Activated T-cell treated with anti-CD3 and anti-CD28 coated beads for 24 hours (primary cell): ENCODE measurements at places on chromosomes 5 and 9.

GRCh38 chr9:121734465-121734864 lies 83.0 kb downstream of the DAB2IP start:
- no peak for DNase-seq

DNA sequence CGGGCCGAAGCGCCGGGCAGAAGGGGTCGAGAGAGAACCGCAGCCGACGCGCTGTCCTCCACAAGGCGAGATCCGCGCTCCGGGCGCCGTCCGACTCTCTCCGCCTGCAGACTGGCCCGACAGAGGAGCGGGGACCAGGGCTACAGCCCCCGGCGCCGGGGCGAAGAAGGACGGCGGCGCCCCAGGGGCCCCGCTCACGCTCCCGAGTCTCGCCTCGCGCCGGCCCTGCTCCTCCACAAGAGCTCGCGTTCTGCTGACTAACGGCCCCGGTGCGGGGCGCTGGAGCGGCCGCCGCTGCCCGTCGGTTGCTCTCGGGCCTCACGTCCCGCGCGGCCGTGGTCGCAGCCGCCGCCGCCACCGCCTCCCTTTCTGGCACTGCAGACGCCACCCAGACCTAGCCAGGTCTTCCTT lies 338 bp downstream of the ABHD17B start:
- DNase-seq: no peak

- DNase-seq: no peak
Observed at GRCh38 chr9:32128546-32128945, 255.9 kb upstream of the ACO1 start.

DNA sequence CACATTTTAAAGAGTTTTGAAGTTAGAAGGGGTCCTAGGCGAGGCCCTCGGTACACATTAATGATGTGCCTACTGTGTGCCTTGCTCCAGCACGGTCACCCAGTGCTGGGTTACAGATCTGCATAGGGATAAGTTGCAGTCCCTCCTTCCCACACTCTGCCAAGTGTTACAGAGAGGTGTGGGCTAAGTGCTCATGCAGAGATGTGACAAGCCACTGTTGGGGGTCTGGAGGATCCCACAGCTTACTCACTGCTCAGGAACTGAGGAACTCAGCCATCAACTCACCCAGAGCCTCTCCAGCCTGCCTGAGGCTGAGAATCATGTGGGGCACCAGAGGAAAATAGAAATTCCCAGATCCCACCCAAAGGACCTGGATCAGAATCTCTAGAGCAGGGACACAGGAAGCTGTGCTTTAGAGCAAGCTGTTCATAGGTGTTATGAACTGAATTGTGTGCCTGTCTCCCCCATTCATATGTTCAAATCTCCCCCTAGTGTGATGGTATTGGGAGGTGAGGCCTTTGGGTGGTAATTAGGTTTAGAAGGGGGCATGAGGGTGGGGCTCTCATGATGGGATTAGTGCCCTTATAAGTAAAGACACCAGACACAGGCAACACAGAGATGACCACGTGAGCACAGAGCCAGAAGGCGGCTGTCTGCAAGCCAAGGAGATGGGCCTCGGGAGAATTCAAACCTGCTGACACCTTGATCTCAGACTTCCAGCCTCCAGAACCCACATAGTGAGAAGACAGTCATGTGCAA lies 164.1 kb downstream of the HSD17B3 start:
- DNase-seq: no peak

- no peak for DNase-seq
Observed at GRCh38 chr5:54329731-54330709, 19.6 kb upstream of the ARL15 start.

GRCh38 chr5:75054134-75054930 lies 2.0 kb upstream of the GCNT4 start:
- DNase-seq: no peak

- no peak for DNase-seq
Observed at GRCh38 chr5:111859533-111860270, 102.7 kb upstream of the NREP start.

GRCh38 chr5:73564675-73565074 lies 764 bp downstream of the ANKRA2 start:
- no peak for DNase-seq

DNA sequence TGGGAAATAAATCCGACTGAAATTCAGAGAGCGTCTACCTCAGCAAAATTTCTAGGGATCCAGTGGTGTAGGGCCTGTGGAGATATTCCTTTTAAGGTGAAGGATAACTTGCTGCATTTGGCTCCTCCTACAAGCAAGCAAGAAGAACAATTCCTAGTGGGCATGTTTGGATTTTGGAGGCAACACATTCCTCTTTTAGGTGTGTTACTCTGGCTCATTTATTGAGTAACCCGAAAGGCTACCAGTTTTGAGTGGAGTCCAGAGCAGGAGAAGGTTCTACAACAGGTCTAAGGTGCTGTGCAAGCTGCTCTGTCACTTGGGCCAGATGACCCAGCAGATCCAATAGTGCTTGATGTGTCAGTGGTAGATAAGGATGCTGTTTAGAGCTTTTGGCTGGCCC lies 862.4 kb upstream of the CDH9 start:
- DNase-seq: no peak

- DNase-seq: no peak
Observed at GRCh38 chr9:37036371-37036775, 2.3 kb upstream of the PAX5 start.

GRCh38 chr9:19517202-19517942 lies 108.6 kb downstream of the ACER2 start:
- no peak for DNase-seq

DNA sequence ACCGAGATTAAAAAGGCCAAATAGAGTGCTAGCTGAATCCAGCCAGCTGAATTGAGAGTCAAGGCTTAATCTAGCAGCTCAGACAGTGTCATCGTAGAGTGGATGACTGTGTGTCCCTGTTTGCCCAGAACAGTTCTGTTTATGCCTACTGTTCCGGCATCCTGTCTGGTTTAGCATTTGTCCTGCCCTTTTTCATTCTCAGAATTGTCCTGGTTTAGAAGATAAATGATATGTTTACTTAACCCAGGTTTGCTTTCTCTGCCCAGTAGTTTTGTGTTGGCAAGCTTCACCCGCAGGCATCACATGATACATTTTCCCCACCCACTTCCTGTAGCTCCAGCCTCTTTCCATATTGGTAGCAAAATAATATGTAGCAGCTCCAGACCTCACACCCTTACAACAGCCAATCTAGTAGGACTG lies 41.3 kb upstream of the ZSWIM6 start:
- no peak for DNase-seq

- DNase-seq: no peak
Observed at GRCh38 chr9:2214707-2215106, 199.6 kb downstream of the SMARCA2 start.

DNA sequence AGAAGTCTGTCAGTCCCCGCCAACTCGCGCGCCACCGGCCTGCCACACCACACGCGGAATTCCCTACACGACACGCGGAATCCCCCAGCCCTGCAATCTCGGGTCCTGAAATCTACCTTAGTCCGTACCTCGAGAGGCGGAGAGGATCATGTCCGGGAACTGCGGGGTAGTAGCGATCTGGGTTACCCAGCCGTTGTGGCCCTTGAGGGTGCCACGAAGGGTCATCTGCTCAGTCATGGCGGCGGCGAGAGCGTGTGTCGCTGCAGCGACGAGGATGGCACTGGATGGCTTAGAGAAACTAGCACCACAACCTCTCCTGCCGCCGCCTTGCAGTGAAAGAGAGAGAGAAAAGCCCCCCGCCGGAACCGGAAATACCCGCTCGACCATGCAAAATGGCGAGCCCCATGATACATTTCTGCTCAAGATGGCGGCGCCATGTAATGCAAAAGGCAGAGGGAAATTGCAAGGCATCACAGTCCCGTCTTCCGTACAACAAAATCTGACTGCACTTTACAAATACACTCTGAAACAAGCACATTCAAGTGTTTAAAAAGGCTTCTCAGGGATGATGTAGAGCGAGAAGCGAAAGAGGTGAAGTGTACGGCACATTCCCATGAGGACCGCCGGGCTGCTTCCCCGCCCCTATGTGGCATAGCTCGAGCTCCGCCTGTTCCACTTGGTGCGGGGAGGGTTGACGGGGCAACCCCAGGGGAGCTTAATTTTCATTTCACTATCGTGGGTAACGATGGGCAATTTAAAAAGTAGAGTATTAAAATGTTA lies at the start of gene RACK1:
Gene RACK1, minus strand, starts transcription at position 343 of the 780 bp plus-strand sequence. Its CDS starts 106 bp downstream, at position 237.
- peak; percentile 85 for DNase-seq

DNA sequence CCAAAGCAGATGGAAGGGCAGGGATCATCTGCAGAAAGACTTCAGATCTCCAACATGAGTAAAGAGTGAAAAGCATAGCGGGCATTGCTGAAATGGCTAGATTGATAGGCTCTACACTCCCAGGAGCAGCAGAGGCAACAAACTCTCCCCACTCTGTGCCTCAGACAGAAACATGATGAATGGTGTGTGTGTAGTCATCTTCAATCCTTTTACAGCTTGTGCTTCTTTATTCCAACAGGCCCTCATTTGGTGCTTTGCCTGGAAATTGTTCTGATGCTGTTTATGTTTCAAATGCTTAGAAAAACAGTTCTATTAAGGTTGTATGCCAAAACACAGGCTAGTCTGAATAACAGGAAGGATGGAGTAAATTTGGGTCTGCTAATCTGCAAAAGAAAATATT lies 176.2 kb downstream of the DMRTA1 start:
- no peak for DNase-seq

- no peak for DNase-seq
Observed at GRCh38 chr9:107079589-107079988, 203.5 kb upstream of the RAD23B start.

DNA sequence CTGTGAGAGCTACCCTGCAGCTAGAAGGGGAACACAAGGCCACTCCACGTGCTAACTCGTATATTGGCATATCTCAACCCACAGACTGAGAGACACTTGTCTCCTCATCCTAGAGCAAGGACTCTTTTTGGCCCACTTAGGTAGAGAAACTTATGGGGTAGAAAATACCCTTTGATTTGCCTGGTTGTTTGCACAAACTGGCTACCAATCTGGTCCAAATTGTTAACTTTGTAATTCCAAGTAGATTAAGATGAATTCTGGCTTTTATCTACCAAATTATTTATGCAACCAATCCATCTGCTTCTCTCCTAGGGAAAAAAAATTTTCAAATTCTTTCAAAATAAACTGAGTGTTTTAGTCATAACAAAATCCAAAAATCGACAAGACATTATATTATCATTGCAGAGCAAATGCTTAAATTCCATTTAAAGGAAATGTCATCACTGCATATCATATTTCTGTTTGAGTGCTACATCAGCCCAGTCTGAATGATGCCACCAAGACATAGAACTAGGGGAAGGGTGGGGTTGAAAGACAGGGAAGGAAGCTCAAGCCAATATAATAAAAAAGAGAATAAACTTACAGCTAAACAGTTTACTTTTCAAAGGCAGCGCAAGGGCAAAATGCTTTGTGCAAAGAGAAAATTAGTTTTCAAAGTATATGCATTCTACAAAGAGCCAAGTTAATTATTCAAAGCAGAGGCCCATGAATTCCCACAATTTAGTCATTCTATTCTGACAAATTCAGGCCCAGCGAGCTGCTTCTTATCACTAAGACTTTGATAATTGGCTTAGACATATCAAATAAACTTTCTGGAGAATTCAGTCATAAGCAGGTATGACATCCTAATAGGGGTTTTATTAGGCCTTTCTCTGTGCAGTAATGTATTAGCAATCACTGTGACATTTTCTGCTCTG lies 198.0 kb downstream of the CAAP1 start:
- no peak for DNase-seq

GRCh38 chr5:75361310-75361709 lies 24.3 kb downstream of the HMGCR start:
- DNase-seq: no peak

DNA sequence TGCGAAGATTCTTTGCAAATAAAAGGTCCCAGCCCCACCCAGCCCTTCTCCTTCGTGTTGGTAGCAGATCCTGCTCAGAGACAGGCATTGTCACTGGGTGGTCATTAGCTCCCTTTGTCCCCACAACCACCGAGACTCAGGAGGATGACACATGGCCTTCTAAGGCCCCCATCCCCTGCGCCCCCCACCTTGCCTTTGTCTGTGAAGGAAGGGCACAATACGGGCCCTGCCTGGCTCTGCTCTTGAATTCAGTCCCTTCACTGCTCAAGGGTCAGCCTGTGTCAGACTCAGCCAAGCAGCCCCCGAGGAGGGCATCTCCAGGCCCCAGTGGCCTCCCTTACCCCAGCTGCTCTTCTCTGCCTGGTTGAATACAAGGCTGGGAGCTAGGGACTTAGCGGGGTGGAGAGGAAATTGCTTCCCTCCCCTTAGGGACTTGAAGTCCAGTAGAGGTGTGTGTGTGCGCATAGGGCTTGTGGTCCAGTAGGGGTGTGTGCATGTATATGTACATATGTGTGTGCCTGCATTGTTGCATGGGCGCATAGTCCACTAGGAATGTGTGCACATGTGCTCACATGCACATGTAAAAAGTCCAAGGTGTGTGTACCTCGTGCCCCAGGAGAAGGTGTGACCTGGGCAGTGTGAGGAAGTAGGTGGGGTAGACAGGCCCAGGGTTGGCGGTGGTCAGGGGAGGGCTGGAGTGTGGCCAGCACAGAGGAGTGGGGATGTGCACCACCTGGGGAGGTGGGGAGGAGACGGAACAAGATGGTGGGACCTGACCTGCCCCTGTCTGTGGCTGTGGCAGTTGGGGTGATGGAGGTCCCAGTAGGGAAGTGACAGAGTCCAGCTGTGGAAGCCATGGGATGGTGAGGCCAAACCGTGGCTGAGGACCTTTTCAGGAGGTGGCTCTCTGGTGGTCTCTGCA lies 59.1 kb downstream of the PHF2 start:
- DNase-seq: no peak

GRCh38 chr9:136486823-136487620 lies 4.2 kb upstream of the SEC16A start:
- DNase-seq: no peak

DNA sequence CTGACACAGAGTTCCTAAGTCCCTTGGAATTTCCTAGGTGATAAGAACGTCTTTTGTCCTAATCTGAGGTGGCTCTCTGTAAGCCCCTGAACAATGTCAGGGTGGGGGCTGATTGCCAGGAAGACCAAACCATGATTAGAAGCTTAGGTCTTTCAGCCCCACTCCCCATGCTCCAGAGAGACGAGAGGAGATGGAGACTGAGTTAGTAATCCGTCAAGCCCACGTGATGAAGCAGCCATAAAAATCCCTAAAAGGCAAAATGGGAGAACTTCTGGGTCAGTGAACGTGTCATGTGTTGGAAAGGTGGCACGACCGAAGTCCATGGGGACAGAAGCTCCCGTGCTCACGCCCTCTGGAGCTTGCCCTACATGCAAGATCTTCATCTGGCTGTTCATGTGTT lies 85.6 kb downstream of the RAD23B start:
- no peak for DNase-seq
